Hematopoietic multipotent progenitor cell treated with erythropoietin and hydrocortisone succinate and interleukin-3 and kit ligand, for 4 days (in vitro differentiated cells): ENCODE measurements at places on chromosomes 7 and 10.

GRCh38 chr7:119482209-119482608 is 790.8 kb upstream of the KCND2 start:
- DNase-seq: peak; percentile 46

GRCh38 chr10:97003804-97004201 is 171.7 kb downstream of the LCOR start:
- no peak for DNase-seq

- no peak for DNase-seq
Measured at GRCh38 chr10:78491812-78492211, 458.1 kb downstream of the RPS24 start.

GRCh38 chr7:114084472-114085312 is 165.9 kb upstream of the PPP1R3A start:
- DNase-seq: peak; percentile 36

GRCh38 chr7:5495581-5496375 is 72.1 kb upstream of the TNRC18 start:
- no peak for DNase-seq

GRCh38 chr10:17981766-17982380 is 30.2 kb downstream of the SLC39A12 start:
- no peak for DNase-seq

DNA sequence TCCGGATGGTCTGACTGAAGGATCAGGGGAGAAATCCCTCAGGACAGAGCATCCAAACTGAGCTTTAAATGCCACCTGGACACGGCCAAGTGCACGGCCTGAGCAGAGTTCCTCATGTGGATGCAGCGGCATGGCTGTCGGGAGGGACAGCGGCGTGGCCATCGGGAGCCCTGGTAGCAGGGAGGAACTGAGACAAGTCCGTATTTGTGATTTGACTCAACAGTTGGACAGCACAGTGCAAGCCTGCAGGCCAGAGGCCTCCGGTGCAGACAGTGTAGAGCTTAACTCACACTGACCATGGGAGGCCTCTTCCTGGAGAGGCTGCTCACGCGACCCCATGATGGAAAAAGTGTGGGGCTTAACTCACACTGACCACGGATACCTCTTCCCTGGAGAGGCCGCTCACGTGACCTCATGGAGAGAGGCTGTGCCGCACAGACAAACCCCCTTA is 207.4 kb downstream of the DIP2C start:
- no peak for DNase-seq
